Activated CD8-positive, alpha-beta T cell treated with anti-CD3 and anti-CD28 coated beads for 36 hours (primary cell): ENCODE measurements at places on chromosomes 3 and 15. TPM values are rescaled to one million over a fixed set of nuclear protein-coding genes. Genes with fewer than 3 reads are reported as not detected.
A peak's percentile ranks its signal among the peaks of the same experiment; 100 is the strongest.

- DNase-seq = no peak
Measured at GRCh38 chr15:89670971-89671560, 8.1 kb downstream of the PLIN1 start.

DNA sequence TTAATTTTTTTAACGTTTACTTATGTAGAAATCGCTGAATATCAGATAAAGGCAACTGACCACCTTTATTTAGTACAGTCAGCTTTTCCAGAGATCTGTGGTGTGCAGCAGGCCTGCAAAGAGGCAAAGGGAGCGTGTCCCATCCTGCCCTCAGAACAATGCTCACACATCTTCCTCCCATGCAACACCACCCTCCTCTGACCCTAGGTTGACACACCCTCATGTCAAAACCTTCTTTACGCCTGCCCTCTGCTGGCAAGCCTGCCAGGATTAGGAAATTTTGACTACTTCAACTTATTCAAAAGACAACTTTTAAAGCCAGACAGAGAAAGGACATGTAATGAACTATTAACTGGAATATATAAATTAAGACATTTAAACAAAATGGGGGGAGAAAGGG lies 513.7 kb downstream of the FOXP1 start:
- peak; percentile 88 for DNase-seq

- DNase-seq = no peak
Measured at GRCh38 chr3:195153130-195153529, 117.8 kb downstream of the XXYLT1 start.

DNA sequence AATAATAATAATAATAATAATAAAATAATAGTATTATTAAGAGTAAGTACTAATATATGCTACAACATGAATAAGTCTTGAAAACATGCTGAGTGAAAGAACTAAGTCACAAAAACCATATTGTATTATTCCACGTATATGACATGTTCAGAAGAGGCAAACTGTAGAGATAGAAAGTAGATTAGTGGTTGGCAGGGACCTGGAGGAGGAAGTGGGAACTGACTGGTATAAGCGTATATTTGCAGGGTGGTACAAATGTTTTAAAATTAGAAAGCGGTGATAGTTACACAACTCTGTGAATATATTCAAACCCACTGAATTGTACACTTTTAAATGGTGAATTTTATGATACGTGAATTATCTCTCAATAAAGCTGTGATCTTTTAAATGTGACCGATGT lies 32.8 kb downstream of the LRRK1 start:
- DNase-seq = no peak

DNA sequence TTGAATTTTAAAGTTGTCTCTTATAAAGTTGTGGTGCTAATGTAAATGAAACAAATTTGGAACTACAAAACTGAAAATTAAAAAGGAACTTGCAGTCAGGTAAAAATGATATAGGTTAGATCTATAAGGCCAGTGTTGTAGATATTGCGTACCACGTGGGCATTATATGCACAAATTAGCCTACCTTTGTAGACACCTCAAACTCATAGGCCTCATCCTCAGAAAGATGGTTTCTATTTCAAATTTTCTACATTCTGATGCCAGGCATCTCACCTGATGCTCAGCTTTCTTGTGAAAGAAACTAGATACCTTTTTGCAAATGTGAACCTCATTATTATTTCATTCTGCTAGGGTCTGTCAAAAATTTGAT lies 25.6 kb downstream of the TMEM207 start:
- no peak for DNase-seq

- no peak for DNase-seq
Measured at GRCh38 chr3:123388811-123389627, 59.9 kb downstream of the ADCY5 start.

- DNase-seq = no peak
Measured at GRCh38 chr15:31513178-31513577, 186.5 kb downstream of the KLF13 start.

GRCh38 chr3:61631108-61631769 lies 69.9 kb downstream of the PTPRG start:
- no peak for DNase-seq

GRCh38 chr3:44984335-44984734 lies 8.3 kb downstream of the EXOSC7 start:
- no peak for DNase-seq

GRCh38 chr3:197149-197827 lies 725 bp downstream of the CHL1 start:
- no peak for DNase-seq

Gene CCR4
- 18.8 TPM for total RNA-seq

DNA sequence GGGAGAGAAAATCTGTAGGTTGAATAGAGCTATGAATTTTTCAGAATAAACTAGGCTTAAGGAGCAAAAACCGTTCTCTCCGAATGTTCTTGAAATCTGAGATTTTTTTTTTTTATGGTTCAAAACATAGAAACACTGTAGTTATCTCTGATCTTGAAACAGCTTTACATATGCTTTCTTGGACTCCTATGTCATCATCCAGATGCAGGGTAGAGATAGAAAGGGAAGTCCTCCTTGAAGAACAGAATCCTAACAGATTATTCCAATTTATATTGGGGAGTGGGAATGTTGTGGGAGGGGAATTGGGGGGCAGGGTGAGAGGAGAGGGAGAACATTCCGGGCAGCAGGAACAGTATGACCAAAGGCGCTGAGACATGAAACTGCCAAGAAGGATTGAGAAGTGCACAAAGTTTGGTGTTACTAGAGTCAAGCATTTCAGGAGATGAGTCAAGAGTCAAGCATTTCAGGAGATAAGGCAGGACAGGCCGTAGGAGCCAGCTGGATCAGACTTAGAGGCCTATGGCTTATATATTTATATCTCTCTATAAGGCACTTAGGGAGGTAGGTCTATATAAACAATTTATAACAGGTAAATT lies 21.9 kb upstream of the ST3GAL6 start:
- no peak for DNase-seq

DNA sequence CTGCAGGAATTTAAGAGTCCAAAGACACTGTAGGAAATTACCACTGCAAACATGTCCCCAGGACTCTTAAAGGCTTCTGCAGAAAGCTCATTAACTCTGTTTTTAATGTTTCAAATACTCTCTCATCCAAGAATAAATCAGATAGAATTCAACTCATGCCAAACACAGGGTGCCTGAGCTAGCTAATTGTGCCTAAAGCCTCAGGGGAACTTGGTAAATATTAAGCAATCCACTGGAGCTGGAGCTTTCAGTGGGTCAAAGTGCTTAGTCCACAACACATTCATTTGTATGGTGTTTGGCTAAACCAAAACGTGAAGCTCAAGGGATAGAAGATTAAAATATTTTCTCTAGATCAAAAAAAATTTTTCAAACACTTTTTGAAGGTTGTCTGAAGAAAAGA lies 131.4 kb downstream of the THRB start:
- DNase-seq = no peak
